ENCODE measurements at places on chromosomes 3 and 15.

DNA sequence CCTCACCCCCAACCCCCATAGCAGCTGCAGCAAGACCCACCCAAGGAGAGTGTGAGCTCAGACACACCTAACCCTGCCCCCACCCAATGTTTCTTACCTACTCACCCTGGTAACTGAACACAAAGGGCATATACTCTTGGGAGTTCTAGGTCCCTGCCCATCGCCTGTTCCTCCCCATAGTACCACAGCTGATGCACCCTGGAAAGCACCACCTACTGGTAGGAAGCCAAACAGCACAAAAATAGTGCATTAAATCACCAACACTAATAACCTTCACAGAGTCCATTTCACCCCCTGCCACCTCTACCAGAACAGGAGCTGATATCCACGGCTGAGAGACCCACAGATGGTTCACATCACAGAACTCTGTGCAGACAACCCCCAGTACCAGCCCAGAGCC lies 245.2 kb downstream of the EFHB start:
- DNase-seq = no peak

GRCh38 chr3:135558150-135558783 lies 407.3 kb upstream of the PPP2R3A start:
- DNase-seq = no peak

DNA sequence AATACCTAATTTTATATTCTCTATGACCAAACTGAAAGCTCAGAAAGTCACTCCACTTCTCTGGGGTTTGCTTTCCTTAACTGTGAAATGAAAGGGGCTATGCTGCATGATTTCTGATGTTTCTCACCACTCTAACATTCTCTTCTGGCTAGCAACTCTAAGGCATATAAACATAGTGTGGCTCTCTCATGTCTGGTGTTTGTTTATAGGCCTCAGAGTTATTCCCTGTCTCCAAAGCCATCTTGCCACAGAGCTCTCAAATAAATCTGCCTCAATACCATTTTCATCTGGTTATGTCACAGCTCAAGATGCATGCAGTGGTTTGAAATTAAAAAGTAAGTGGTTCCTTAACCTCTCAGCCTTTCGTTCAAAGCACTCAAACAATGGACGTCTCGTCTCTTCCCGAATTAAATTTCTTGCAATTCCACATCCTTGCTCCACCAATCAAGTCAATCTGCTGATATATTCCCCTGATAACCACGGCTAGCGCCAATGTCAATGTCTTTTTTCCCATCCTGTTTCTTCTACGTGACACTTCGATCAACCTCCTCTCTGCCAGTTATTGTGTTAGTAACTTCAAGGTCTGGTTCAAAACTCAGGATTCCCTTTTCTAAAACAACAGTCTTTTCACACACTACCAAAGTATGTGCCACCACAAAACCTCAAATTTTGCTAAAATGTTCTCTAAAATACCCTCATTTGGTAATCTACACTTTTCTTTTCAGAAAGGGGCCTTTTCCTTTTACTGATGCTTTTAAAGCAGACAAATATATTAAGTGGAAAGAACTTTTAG lies 16.0 kb downstream of the TOMM70 start:
- DNase-seq = no peak

GRCh38 chr3:60250206-60250605 lies 1001.0 kb downstream of the FHIT start:
- DNase-seq = no peak

DNA sequence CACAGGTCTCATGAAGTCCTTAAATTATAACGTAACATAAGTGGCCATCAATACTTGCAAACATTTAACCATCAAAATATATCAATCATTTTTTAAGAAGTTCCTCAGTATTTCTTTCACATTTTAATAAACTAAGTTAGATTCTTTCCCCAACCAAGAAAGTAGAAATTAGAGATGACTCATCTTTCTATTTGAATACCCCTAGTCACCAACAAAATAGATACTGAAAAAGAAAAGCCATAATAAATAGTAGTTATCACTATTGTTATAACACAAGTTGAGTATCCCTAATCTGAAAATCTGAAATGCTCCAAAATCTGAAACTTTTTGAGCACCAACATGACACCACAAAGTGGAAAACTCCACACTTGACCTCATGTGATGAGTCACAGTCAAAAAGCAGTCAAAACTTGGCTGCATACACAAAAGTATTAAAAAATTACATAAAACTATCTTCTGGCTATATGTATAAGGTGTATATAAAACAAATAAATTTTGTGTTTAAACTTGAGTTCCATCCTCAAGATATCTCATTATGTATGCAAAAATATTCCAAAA lies 3.7 kb downstream of the SHQ1 start:
- no peak for DNase-seq

DNA sequence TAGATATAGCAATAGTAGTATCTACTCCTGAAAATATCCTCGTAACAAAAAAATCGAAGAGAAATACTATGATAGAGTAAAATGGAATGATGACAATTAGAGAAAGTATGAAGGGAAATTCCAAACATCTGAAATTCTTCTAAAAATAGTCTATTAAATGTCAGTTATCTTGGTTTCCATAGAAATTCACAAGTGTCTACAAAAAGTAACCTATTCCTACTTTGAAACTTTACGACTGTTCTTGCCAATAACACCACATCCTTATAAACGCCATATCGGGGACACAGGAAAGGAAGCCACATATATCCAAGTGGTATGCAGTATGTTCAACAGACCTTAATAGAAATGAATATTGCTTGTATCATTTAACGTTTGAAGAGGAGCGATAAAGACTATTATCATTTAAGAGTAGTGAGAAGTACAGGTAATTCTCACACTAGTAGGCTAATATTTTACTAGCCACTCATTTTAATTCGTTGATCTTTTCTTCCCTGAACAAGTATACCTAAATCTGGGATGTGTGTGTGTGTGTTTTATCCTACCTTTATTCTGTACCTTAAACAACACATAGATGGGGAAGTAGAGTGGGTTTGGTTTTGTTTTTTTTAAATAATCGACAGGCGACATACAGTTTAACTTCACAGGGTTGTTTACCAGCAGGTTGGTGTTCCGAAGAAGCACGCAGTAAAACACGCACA lies 1.2 kb downstream of the GPR176 start:
- no peak for DNase-seq

DNA sequence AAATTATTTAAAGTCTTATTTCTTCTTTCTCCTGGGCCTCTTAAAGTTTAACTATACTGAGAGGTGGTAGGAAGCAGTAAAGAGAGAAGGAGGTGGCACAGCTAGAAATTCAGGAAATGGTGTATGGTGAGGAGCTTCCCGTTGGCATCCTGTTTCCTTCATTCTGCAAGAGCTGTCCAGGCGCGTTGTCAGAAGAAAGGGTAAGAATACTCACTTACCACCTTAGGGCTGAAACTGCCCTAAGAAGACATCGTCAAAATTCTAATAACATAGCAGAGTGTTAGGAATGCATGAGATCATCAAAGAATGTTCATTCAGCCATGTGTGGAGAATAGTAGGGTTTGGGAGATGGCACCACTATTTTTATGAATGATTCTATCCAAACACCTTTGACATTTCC lies 699.6 kb downstream of the MCTP2 start:
- DNase-seq = no peak

DNA sequence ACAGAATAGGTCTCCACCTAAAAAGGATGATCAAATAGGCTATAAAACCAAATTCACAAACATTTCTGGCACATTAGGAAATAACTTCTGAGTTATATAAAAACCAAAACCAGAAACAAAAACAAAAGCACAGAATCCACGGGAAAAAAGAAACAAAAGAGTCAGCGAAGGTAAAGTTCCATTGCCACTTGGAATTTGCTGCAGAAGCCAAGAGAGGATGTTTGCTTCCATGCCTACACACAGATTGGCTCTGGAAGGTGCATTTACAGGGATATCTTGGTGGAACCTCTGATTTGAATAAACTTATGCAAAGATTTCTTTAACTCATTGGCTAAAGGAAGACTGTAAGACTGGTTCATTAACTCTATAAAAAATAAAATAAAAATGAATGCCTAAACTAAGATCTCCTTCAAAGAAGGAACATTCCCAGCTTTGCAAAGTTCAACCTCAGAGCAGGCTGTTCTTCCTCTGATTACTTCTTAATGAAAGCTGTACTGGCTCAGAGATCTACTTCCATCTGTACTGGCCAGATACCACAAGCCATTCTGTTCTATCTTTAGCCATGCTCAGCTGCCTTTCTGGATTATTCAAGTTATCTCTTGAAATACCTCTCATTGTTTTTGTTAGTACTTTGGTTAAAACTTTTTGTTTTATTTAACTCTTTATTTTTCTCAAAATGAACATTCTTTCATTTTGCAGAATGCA lies 537.5 kb upstream of the CCDC54 start:
- DNase-seq = no peak

DNA sequence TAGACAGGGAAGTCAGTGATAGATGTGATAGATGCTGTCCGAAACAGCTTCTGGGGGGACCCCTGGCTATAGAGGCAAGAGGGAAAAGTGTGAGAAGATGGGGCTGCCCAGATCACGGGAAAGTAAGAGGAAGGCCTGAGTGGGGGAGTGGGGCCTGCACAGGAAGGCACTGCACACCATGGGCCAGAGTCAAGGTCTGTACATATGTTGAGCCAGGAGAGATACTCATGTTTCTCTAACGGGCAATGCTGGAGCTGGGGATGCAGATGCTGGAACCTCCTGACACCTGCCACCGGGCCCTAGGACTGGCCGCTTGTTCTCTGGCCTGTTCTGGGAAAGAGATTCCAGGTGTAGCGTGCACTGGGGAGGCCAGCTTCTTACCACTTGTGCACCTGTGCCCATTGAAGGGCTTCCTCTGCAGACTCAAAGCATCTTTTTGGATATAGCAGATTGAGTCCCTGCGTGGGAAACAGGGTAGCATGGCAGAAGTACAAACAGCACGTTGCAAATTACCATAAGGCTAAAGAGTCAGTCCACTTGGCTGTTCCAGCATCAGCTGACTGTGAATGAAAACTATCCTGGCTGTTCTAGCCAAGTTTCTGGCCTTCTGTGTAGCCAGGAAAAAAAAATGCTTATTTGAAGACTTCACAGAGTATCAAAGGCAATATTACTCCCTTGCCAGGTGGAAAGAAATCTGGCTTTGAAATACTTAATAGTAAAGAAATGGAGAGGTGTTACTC lies 77.1 kb upstream of the GSK3B start:
- no peak for DNase-seq

GRCh38 chr3:106302451-106303221 lies 433.8 kb upstream of the CBLB start:
- no peak for DNase-seq

Data from AML-193 (cell line).